ENCODE measurements at places on chromosomes 12 and 14.

DNA sequence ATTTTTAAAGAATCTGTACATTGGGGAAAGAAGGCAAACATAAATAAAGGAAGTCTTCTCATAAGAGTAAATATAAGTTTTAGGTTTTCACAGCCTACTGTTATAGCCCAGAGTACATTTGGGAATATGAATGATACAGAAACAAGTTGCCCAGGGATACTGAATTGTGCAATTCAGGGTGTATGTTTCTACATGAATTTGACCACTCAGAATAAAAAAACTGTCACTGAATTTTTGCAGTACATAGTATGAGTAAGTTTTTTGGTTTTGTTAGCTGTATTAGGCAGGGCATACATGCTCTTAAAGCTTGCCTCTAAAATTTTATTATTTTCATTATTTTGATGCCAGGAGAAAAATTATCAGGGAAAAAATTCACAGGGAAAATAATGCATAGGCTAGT is 6.6 kb upstream of the PCNX4 start:
- DNase-seq, result no peak

DNA sequence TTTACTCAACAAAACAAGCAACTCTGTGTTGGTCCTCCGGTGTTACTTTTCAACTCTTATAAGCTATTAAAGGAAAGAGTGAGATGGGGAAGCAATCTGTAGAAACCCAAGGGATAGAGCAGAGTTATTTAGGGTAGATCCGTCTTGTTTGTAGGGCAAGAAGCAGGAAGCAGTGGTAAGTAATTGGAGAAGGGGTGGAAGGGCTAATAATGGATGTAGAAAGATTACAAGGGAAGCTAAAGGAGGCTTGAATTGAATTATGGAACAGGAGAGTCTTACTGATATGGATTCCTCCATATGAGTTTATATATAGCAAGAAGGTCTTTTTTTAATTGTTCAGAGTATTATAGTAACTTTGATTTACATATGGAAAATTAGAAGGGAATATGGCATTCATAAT is 72.7 kb downstream of the MNAT1 start:
- no peak for DNase-seq

DNA sequence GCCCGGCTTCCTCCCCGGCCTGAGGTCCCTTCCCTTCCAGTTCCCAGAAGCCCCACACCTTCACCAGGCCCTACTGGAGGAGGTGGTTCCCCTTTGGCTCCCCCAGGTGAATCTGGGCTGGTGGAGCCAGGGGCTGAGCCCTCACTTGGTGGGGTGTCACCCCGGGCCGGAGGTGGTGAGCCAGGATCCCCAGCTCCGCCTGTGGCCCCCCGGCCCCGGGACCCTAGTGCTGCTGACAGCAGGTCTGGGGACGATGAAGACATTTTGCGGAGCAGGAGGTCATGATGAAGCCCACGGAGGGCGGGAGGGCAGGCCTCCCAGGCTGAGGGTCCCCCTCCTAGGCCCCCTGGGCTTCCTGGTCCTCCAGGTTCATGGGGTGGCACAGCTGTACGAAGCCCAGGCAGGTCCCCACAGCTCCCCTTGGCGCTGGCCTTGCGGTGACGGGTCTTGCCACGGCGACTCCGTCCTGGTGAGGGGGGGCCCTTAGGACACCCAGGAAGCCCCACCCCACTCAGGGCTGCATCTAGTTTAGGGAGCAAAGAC is 16.6 kb downstream of the MAP3K12 start:
- DNase-seq, result no peak

DNA sequence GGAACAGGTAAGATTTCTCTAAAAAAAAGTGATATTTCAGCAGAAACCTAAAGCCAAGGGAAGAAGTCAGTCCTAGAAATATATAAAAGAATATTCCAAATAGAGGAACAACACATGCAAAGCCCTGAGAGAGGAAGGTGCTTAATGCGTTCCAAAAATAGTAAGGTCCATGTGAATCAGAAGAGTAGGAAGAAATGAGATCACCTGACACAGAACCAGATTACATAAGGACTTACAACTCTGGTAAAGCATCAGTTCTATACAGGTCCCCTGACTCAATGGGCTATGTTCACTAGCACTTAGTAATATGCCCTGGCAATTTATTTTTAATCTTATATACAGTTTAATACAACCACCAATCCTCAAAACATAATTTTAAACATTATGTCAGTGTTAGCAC is 30.0 kb downstream of the SENP1 start:
- no peak for DNase-seq

DNA sequence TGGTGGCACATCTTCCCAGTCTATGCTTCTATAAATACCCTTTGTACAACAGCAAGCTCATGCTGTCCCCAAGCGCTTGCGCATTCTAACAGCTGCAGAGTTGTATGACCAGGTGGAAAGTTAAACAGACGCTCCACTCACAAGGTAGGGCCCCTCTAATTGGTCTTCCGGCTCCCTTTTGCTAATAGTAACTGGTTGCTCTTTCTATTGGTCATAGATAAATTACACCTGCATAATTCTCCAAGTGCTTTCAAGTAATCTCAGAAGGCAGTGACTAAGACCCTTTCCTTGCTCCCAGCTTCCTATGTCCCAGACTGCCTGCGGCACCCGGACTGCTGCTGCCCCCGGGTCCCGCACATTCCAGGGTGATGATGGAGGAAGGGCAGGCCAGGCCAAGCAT is 6.1 kb upstream of the TSPAN9 start:
- DNase-seq, result no peak

- DNase-seq, result peak; percentile 49
Measured at GRCh38 chr14:61812347-61813095, 50.3 kb downstream of the SNAPC1 start.

GRCh38 chr12:31768046-31768445 is 39.2 kb upstream of the AMN1 start:
- DNase-seq, result no peak

- DNase-seq, result no peak
Measured at GRCh38 chr14:76715511-76716081, 45.7 kb upstream of the VASH1 start.

- DNase-seq, result no peak
Measured at GRCh38 chr12:11731455-11731854, 82.0 kb downstream of the ETV6 start.

DNA sequence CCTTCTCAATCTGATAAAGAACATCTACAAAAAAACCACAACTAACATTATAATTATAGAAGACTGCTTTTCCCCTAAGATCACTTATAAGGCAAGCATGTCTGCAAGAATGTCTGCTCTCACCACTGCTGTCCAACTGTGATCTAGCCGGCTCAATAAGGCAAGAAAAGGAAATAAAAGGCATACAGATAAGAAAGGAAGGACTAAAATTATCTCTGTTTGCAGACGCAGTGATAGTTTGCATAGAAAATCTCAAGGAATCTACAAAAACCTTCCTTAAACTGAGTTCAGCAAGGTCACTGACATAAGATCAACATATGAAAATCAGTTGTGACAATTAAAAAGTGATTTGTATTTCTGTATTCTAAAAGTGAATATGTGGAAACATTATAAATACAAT is 138.0 kb upstream of the EGLN3 start:
- DNase-seq, result no peak

GRCh38 chr12:226401-226800 is 12.4 kb upstream of the SLC6A12 start:
- no peak for DNase-seq

- DNase-seq, result no peak
Measured at GRCh38 chr12:30953257-30953656, 26.7 kb downstream of the TSPAN11 start.

DNA sequence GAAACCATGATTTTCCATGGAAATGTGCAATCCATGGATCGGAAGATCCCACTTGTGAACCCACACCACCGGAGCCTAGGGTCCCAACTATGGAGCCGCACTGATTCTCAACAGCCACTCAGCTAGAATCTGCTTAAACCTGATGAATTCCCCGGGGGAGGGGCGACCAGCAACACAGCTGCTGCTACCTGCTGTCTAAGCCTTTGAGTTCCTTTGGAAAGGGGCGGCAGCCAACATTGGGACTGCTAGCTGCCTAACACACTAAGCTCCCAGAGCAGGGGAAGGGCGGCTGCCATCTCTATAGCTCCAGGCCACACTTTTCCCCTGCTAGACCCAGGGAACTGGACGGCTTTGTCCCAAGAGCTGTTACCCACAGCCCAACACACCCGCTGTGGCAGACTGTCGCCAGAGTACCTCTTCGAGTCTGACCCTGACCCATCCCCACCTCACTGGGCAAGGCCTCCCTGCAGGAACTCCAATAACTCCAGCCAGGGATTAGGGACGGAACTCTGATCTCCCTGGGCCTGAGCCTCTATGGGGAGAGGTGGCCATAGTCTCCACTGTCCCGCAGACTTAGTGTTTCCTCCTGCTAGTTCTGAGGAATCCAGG is 205.8 kb upstream of the SLC16A7 start:
- DNase-seq, result no peak

GRCh38 chr12:93839064-93839463 is 161.9 kb downstream of the CRADD start:
- no peak for DNase-seq

DNA sequence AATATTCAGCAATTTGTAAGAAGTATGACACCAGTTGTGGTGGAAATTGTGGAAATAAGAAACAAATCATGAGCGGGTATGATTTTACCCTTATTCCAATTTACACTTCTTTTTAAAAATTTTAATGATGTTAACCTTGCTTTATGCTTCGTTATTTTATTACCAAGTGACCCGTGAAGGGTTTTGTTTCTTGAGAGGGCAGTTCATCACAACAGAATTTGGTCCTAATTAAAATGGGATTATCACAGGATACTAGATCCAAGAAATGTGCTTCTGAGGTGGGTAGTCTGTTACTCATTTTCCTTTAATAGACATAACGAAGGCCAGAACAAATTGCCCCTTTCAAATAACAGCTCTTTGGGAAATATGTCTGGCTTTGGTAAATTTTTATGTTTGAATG is 25.5 kb upstream of the RASSF8 start:
- no peak for DNase-seq

GRCh38 chr14:22471545-22472121 is 117.4 kb downstream of the DAD1 start:
- no peak for DNase-seq

- no peak for DNase-seq
Measured at GRCh38 chr14:45177076-45177475, 41.3 kb downstream of the FANCM start.

DNA sequence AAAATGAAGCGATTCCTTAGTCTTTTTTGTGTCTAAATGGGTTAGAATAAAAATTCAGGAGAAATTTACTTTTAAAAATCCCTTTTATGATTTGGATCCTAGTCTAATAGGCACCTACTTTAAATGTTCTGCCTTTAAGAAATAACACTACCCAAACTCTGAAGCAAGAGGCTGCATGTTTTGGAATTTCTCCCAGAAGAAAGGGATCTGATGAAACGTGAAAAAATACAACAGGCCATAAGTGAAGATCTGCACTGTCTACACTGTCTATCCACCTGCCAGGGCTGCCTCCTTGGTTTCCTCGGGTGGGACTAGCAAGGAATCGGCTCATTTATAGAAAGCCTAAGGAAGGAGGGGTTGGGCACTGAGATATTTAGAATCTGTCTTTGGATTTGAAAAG is 22.1 kb downstream of the ACVR1B start:
- no peak for DNase-seq

GRCh38 chr12:116384691-116385485 is 107.4 kb upstream of the MED13L start:
- peak; percentile 71 for DNase-seq

DNA sequence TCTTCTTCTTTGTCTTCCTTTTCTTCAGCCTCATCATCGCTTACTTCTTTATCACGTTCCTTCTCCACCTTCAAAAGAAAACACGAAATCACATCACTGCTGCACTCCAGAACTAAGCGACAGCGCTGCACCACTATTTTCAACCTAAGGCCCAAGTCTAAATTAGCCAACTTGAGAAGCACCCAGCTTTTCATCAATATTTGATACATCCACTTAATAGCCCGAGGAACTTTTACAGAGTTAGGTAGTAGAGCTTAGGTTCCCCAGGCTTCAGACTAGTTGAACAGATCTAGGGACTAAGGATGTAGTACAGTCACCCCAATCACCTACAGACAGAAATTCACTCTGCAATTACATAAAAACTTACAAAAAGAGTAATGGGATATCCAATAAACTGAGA is 1.9 kb downstream of the HSP90AA1 start:
- no peak for DNase-seq

GRCh38 chr12:85005615-85006014 is 30.5 kb downstream of the TSPAN19 start:
- no peak for DNase-seq

GRCh38 chr12:131862084-131862441 is 32.4 kb upstream of the ULK1 start:
- DNase-seq, result no peak

DNA sequence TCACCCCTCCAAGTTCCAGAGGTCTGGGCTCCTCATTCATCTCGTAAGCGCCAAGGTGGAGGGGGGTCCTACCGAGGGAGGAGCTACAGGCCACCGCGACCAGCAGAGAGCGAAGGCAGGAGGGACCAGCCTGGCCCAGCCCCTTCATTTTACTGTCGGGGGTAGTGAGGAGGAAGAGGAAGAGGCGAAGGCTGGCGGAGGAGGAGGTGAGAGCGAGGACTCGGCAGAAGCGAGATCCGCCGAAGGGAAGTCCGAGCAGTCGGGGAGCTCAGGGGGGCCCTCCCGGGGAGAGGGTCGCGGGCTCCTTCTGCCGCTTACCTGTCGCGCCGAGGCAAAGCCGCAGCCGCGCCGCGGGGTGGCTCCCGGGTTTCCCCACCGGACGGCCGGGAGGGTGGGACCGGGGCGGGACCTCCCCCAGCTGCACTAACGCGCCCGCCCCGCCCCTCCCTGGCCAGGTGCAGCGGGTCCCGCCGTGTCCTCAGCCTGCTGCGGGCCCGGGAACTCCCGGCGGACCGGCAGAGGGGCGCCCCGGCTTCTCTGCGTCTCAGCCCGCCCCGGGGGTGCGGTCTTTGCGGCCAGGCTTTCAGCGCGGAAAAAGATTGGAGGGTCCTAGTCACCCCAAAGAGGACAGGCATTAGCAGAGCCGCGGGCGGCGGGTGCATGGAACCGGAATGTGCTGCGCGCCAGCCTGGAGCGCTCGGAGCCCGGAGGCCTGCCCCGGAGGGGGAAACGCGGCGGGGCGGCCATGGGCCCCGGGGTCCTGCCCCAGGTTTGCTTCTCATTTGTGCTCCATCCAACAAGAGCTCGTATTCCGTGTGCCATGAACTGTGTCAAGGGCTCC is at the start of gene GALNT6:
GALNT6 (minus strand) TSS at position 124 of the 841 bp plus-strand sequence. CDS start 11,625 bp downstream, outside the sequence.
- peak; percentile 90 for DNase-seq
